ENCODE measurements at places on chromosomes 11 and 22.

DNA sequence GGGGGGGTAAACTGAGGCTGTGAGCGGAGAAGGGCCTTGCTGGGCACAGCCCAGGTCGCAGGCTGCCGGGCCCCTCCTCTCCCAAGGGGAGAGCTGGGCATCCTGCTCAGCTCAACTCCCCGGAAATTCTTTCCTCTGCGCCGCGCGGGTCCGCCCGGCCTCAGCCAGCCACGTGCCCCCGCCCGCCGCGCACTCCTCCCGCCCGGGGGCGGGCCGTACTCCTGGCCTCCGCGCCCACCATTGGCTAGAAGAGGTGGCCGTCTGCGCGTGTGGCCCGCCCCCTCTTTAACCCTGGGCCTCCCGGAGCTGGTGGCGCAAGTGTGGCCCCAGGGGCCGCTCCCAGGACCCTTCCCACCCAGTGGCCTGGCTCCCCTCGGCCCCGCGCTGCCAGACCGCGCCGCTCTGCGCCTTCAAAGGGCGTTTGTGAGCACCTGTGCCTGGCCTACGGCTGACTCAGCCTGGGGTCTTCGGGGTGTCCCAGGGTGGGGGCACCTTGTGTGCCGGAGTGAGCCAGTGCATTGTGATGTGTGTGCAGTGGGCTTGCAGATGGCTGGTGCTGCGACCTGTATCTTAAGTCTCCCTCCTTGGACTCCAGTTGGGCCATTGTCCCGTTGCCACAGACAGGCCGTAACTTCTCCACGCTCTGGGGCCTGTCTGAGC lies 2.0 kb downstream of the MRGPRF start:
- ATAC-seq = peak; percentile 50

DNA sequence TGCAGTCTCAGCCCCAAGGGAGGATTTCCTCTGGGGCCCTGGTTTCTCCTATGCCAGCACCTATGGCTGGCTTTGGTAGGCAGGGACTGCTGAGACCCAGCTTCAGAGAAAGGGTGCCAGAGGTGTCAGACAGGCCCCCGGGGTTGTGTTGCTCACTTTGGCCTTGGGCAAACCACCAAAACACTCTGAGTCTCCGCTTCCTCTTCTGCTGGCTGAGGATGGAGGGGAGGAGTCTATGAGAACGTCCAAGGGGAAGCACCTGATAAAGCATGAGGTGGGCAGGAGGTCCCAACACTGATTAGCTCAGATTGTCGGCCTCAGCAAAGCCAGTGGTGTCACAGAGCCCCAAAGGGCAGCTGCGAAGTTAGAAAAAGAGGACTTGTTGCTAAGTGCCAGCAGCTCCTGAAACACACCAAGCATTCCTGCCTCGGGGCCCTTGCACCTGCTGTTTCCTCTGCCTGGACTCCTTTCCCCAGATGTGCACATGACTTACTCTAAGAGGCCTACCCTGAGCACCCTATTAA lies 10.5 kb downstream of the SMTNL1 start:
- ATAC-seq = peak; percentile 59

GRCh38 chr22:47486569-47487312 lies 724.3 kb downstream of the TBC1D22A start:
- no peak for ATAC-seq

DNA sequence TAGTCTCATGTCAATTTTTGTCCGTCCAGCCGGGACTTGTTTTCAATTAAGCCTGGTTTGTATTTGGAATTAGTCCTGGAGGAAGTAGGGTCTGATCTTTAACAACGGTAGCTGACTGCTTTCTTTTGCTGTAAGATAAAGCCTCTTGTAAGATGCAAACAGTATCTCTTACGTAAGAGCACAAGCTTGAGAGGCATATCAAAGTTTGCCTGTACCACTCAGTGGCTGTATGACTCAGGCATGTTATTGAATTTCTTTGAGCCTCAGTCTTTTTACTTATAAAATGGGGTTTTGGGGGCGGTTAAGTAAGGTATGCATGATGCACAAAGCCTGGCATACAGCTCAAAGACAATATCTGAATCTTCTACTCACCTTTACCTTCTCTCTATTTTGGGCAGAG lies 198.4 kb upstream of the NARS2 start:
- ATAC-seq = no peak

DNA sequence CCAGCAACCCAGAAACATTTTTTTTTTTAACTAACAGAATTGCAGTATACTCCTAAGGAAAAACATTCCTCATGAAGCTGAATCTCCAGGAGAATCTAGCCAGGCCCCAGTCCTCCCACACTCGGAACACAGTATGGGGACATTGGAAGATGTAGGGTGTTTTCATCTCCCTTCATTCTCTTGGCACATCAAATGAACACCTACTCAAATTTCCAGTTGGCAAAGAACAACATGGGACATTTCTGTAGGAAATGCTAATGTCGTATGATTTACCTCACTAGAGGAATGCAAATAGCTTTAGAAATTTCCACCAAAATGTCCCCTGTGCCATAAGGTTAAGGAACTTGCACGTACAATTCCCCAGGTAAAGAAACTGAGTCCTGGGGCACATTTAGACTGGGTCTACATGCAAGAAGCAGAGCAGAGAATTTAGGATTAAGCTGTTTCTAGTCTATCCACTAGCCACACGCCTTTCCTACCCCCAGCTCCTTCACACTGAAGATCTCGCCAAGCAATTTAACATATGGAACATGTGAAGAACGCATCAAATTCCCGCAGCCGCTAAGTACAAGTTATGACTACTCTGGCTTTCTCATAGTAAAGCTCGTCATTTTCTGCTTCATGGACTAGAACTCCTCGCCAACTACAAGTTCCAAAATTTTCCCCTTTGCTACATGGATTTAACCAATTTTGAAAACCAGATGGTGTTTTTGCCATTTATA lies 2.9 kb upstream of the CADM1 start:
- ATAC-seq = no peak

GRCh38 chr11:8689726-8690255 lies 7.2 kb downstream of the RPL27A start:
- no peak for ATAC-seq

DNA sequence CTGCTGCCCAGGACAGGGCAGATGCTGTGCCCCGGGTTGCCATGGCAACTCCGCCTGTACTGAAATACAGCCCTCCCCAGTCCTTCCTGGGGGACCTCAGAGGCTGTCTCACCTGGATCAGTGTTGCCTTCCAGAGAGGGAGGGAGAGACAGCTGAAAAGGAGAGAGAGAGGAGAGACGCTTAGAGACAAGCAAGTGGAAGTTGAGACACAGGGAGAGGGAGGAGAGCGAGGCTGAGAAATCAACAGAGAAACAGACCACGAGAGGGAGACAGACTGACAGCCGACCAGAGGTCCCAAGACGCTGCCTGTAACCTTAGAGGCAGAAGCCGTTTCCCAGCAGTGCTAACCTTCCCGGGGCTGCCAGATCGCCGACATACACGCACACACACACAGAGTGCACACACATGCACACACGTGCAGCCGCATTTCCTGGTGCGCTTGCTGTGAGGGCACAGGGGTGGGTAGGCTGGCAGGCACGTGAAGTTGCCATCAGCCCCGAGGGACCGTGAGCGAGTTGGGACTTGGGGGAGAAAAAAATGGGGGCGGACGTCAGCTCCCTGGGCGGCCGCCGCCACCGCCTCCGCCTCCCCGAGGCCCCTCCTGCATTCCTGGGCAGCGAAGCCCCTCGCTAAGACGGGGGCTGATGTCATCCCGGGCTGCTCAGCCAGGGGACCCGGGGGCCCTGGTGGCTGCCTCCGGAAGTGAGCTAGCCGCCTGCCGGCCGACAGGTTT lies 88.6 kb upstream of the CRYBB3 start:
- ATAC-seq = peak; percentile 70

GRCh38 chr22:36891646-36892045 lies 21.8 kb upstream of the CSF2RB start:
- ATAC-seq = no peak

GRCh38 chr11:14700593-14700992 lies 57.0 kb downstream of the PDE3B start:
- no peak for ATAC-seq

- no peak for ATAC-seq
These were observed 53.0 kb upstream of the MPEG1 start for GRCh38 chr11:59265735-59266134.

GRCh38 chr11:110311783-110312579 lies 15.6 kb upstream of the RDX start:
- ATAC-seq = peak; percentile 84

GRCh38 chr11:131737357-131737756 lies 366.9 kb downstream of the NTM start:
- ATAC-seq = no peak

- no peak for ATAC-seq
These were observed 21.0 kb upstream of the FBLN1 start for GRCh38 chr22:45481661-45482060.

DNA sequence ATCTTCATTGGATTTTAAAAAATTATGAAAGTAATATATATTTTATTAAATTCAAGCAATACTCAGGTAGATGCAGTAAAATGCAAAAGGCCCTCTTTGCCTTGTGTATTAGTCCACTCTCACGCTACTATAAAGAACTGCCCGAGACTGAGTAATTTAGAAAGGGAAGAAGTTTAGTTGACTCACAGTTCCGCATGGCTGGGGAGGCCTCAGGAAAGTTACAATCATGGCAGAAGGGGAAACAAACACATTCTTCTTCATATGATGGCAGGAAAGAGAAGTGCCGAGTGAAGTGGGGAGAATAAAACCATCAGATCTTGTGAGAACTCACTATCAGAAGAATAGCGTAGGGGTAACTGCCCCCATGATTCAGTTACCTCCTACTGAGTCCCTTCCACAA lies 130.8 kb downstream of the HIPK3 start:
- ATAC-seq = no peak

DNA sequence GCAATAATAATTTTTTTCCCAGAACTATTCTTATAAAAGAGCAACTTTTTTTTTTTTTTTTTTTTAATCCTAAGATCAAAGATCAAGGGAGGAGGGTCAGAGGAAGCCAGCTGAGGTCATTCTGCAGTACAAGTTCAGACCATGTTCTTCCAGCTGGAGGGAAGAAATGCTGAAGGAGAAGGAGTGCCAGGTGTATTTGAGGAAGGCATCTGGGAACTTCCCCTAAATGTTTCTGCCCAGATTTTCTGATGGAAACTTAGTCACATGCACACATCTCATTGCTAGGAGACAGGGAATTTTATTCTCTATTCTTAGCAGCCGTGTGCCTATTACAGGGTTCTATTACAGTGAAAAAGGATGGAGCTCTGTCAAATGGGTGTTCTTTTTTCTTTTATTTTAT lies 208.4 kb downstream of the ARHGAP42 start:
- ATAC-seq = no peak
